ENCODE measurements at places on chromosomes 6 and 20. TPM values are rescaled to one million over a fixed set of nuclear protein-coding genes. Genes with fewer than 3 reads are reported as not detected.

ADGRG6 gene
- total RNA-seq = 8.0 TPM

TGM3 gene
- total RNA-seq = not detected

RAET1G gene
- 0.51 TPM for total RNA-seq

BTN1A1 gene
- total RNA-seq = not detected

SLC17A1 gene
- not detected for total RNA-seq

TP53TG5 gene
- total RNA-seq = not detected

CRNKL1 gene
- 13.7 TPM for total RNA-seq

FOXC1 gene
- 7.6 TPM for total RNA-seq

WFDC5 gene
- total RNA-seq = not detected

CCDC170 gene
- total RNA-seq = 2.4 TPM

SLC32A1 gene
- total RNA-seq = not detected

CST2 gene
- total RNA-seq = not detected

SPDEF gene
- 0.16 TPM for total RNA-seq

BFSP1 gene
- not detected for total RNA-seq

CNR1 gene
- total RNA-seq = 16.7 TPM
